Activated naive CD4-positive, alpha-beta T cell treated with Interleukin-2 at 50 U/mL for 16 hours (primary cell): ENCODE measurements at places on chromosomes 3 and 15.
A peak's percentile ranks its signal among the peaks of the same experiment; 100 is the strongest.

DNA sequence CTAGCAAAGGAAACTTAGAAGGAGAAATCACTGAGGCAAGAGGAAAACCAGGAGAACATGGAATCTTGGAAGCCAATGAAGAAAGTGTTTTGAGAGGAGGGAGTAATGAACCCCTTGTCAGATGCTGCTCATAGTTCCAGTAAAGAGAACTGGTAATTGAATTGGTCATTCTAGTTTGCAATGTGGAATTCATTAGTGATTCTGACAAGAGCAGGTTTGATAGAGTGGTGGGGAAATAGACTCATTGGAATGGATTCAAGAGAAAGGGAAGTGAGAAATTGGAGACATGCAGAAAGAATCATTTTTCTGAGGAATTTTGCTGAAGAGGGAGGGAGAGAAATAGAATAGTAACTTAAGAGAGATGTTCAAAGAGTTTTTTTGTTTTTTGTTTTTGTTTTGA lies 21.0 kb downstream of the GLCE start:
- no peak for DNase-seq

- no peak for DNase-seq
Observed at GRCh38 chr3:133964547-133964946, 65.2 kb downstream of the SLCO2A1 start.

DNA sequence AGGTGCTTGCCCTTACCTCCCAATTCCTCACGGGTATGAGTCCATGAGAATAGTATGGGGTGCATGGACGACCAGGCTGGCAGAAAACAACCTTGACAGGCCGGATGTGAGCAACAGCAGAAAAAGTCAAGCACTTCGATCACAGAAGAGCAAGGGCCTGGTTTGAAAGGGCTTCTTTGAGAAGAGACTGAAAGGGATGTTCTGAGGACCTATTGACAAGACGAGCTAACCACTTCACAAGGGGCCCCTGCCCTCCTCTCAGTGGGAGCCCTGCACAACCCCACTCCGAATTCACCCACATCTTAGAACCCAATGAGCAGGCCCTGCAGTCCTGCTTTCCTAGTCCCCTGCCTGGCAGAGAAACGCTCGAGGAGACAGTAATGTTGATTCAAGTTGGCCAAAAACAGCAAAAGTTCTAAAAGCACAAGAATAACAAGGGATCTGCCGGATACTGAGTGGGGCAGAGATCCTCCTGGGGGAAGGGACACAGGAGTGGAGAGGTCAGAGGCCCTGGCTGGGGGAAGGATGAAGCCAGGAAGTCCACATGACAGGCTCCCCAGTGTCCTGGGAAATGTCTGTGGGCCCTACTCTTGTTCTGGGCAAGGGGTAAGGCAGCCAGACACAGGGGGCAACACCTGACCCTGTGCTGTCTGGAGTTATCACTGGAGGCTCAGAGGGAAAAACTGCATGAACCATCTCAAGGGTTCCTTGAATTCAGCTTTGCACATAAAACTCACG lies 14.8 kb upstream of the CX3CR1 start:
- no peak for DNase-seq

GRCh38 chr15:57298204-57298603 lies 78.1 kb upstream of the CGNL1 start:
- DNase-seq = no peak

DNA sequence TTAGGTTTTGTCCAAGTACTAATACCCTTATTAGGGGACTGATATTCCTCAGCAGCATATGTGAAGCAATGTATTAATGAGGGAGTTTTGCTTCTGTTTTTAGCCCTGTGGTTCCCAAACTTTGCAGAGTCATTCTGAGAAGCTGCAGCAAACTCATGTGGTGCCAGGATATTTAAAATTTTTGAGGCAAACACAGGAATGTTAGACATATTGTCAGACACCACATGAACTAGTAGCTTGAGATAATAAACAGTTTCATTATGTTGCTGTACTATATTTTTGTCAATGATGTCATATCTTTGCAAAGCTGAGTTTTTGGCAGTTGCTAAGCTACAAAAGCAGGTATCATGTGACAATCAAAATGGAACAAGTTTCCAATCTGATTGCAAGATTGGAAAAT lies 36.6 kb downstream of the ATP6V1A start:
- DNase-seq = no peak

- no peak for DNase-seq
Observed at GRCh38 chr15:34182942-34183341, 27.0 kb downstream of the KATNBL1 start.

DNA sequence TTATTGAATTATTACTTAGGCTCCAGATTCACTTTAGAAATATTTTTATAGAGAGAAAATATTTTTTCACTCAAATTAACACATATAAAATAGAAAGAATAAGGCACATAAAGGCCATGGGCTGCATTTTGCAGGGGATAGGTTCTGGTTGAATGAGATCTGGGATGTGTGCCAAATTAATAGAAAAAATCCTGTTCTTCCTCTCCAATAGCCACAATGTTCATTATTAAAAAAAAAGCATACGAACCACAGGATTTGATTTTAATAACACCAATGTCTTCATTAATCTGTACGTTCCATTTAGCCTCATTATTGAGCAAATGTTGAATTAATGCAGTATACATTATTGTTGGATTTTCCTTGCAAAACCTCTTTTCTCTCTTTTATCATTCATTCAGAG lies 622.8 kb upstream of the AGTR1 start:
- DNase-seq = no peak

GRCh38 chr15:69748576-69749185 lies 296.1 kb downstream of the RPLP1 start:
- DNase-seq = no peak

DNA sequence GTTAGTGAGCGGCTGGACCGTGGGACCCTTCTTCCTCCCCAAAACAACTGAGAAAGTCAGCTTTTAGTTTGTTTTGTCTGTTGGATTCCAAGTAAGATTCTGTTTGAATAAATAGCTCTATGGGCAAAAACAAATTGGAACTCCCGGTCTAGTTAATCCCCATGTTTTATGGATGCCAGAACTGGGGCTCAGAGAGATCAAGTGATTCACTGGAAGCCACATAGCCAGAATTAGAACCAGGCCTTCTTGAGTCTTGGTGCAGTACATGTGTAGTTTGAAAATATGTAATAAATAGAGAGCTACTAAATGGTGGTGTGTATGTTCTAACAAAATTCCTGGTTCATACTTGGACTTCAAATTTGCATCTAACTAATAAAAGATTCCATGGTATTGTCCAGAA lies 29.3 kb upstream of the POLR2M start:
- no peak for DNase-seq

DNA sequence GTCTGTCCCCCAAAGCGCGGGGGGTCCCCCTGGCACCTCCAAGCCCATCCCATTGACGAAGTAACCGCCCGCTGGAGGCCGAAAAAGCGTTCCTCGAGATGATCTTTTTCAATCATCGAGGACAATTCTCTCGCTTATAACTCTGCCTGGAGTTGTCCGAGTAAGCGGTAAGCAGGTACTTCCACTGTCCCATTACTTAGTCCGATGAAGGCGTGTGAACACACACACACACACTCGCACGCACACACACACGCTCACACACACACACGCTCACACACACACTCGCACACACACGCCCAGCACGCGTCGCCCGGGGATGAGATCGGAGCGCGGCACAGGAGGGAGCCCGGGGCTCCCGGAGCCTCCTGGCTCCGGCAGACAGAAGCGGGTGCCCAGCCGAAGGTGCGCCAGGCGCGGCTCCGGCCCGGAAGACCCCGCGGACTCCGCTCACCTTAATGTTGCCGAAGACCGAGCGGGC lies 430 bp downstream of the SLCO2A1 start:
- no peak for DNase-seq

- DNase-seq = no peak
Observed at GRCh38 chr3:15183011-15183410, 23.0 kb upstream of the CAPN7 start.

DNA sequence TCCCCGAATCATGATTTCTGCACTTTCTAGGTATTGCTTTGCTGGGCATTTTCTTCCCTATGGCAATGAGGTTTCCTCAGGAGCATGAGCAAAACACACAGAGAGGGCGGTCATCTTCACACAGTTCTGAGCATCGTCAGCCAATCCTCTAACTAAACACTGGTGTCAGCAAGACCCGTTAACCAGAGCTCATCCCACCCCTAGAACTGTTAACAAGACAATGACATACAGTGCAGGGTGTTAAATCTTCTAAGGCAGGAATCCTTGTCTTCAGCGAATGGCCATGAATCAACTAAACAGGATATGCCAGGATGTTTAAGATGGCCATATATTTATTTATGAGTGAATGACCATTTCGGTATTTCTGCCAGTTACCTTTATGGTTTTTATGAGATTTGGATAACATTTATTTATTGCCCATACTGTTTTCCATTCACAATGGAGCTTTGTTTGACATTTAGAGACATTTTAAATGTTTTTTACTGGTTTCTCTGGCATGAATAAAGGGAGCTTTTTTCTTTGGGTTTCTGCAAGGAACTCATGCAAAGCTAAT lies 411.5 kb upstream of the PROK2 start:
- no peak for DNase-seq

DNA sequence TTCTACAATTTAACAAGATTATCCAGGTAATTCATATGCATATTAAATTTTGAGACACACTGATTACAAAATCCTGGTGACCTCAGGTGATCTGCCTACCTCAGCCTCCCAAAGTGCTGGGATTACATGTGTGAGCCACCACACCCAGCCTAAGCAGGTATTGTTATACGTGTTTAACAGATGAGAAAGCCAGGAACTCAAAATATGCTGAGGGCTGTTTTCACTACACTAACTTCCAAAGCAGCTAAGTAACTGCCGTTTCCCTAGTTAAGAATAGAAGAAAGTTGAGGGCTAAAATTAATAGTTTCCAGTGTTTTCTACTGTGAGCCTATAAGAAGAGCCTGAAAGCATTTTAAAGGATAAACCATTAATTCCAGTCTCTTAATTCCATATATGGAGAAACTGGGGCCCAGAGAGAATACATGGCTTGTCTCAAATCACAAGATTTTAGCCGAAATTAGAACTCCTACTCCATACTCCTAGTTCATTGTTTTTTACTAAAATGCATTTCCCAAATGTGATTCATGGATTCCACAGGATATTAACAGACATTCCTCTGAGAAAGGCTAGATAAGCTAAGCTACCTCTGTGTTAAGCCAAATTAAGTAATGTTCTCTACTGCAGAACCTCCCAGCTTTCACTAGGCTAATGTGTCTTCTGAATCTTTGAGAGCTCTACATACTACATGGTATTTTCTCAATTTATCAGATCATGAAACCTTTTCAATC lies 17.0 kb upstream of the AVEN start:
- no peak for DNase-seq

GRCh38 chr3:71582036-71582611 lies 1.4 kb downstream of the FOXP1 start:
- DNase-seq = peak; percentile 52

- no peak for DNase-seq
Observed at GRCh38 chr3:187281191-187281714, 10.3 kb downstream of the MASP1 start.

DNA sequence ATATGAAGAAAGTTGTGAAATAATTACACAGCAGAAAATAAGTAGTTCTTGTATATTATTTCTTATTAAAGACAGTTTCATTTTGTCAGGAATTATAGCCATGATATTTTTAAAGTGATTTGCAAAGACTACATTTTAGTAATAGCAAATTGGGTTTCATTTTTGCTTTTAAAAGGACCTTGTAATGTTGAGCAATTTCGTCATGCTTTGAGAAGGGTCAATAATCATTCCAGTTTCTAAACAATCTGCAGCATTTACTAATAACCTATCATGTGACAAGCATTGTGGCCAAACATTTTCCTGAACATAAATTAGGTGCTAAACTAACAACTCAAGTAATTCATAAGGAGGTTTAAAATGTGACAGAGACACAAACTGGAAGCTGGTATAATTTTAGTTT lies 214.4 kb upstream of the CBLB start:
- DNase-seq = no peak

GRCh38 chr15:100919481-100920405 lies 586 bp downstream of the LRRK1 start:
- DNase-seq = peak; percentile 4

DNA sequence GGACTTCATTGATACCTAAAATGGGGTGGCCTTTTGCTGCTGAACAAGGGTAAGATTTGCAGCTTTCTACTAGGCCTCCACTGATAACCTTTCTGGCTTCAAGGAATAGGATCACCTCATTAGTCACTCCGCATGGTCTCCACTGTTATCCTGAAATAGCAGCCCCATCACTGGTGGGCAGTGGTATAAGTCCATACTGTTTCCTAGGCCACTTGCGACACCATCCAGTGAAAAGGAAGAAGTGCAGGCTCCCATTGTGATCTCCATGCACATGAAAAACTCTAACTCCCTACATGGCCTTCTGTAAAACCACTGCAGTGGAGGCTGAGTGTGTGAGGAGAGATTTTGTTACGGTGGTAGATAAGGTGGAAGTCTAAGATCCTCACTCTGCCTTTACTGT lies 1455.9 kb downstream of the SI start:
- no peak for DNase-seq

DNA sequence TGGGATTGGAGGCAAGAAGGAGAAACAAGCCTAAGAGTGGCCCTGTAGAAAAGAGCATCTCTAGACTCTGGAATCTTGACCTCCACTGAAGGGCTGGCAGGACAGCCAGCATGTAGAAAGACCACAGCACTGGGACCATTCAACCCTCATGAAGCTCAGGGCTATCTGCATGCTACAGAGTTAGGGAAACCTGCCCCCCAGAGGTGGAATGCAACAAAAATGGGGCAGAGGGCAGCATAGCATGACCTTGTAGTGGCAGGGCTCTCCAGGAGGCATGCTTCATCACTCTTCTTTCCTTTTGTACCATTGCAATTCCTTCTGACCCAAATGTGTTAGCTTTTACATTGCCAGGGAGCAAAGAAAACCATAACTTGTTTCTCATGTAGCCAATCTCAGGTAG lies 445.4 kb downstream of the EPHB1 start:
- no peak for DNase-seq

GRCh38 chr15:41408234-41408641 lies 5.9 kb upstream of the NDUFAF1 start:
- no peak for DNase-seq

DNA sequence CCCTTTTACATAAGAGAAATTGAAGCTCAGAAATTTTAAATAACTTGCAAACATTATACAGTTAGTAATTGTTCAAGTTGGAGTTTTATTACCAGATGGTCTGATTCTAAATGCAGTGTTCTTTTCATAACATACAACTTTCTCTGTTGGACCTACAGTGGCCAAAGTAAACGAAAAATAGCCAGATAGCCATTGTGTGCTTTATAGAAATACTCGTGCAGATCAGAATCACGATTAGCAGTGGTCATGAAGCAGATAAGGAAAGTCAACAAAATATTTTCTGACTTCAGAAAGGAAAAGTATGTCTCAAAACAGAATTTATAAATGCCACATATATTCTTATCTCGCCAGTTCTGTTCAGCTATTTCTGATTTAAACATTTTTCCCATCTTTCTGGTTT lies 436.9 kb downstream of the CNTN6 start:
- no peak for DNase-seq
